B cell (primary cell): ENCODE measurements at places on chromosomes 5 and 9.
A peak's percentile ranks its signal among the peaks of the same experiment; 100 is the strongest.

- no peak for DNase-seq
These were observed 1.3 kb downstream of the AK1 start for GRCh38 chr9:127876026-127876763.

DNA sequence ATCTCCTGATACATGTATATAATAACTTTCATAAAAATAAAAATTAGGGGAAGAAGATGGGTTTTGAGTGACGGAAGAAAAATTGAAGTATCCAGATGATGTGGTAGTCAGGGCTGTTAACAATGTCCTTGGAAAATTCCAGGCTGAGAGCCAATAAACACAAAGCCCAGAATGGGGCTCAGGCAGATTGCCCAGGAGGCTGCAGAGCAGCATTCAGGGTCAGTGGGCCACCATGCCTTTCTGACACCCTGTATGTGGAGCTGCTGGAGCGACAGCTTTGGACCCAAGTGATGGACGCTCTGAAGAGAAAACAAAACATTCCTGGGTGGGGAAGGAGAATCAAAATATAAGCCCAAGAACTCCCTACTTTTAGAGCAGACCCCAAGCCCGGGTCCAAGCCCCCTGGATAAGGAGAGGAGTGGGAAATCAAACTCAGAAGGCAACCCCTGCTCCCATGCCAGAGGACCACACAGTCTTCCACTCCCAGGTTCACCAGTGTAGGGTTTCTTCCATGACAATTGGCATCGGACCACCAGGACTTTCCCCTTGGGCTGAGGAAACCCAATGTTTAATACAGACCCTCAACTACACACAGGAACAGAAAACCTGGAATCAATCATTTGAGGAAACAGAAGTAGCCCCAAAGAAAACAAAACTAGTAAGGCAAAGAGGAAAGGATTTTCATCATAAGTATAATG lies 45.7 kb upstream of the SPATA31C2 start:
- DNase-seq: no peak

- peak; percentile 64 for DNase-seq
These were observed 276.5 kb downstream of the ARHGEF28 start for GRCh38 chr5:73902327-73903051.

- DNase-seq: no peak
These were observed 354.3 kb downstream of the KCTD16 start for GRCh38 chr5:144525000-144525399.

DNA sequence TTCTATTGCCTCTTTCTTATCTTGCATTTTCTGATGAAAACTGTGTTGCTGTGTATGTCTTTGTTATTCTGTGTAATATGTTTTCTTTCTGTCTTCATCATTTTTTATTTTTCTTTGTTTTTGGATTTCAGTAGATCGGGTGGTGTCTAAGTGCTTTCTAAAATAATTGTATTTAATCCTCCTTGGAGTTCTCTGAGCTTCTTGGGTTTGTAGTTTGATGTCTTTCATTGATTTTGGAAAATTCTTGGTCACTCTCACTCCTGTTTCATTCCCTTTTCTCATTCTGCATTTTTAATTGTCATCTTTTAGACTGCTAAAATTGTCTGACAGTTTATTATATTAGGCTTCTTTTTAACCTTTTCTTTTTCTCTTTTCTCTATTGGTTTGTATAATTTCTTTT lies 560.5 kb downstream of the IRX1 start:
- DNase-seq: no peak

- no peak for DNase-seq
These were observed 95.1 kb downstream of the TTC39B start for GRCh38 chr9:15211815-15212495.

GRCh38 chr5:624951-625230 lies 12.8 kb downstream of the CEP72 start:
- no peak for DNase-seq

GRCh38 chr5:90700299-90700698 lies 141.7 kb downstream of the ADGRV1 start:
- no peak for DNase-seq

- no peak for DNase-seq
These were observed 278.0 kb downstream of the ADAMTS6 start for GRCh38 chr5:65203746-65204145.

GRCh38 chr5:67168069-67168468 lies 28.5 kb downstream of the CD180 start:
- DNase-seq: no peak

- DNase-seq: no peak
These were observed 63.8 kb downstream of the MED27 start for GRCh38 chr9:132015866-132016265.

DNA sequence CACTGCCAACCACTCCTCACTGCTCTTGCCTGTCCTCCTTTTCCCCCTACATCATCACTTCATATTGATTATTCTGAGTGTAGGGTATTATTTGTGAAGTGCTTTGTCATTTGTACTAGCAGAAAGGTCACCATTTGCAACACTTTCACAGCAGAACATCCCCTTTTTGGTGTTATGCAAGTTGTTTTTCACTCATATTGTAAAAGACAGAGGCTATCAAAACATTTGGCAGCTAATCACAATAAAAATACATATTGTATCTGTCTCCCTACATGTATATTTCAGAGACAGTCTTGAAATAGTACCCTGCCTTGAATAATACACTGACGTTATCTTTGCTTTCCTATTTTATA lies 82.3 kb downstream of the ANXA1 start:
- no peak for DNase-seq

DNA sequence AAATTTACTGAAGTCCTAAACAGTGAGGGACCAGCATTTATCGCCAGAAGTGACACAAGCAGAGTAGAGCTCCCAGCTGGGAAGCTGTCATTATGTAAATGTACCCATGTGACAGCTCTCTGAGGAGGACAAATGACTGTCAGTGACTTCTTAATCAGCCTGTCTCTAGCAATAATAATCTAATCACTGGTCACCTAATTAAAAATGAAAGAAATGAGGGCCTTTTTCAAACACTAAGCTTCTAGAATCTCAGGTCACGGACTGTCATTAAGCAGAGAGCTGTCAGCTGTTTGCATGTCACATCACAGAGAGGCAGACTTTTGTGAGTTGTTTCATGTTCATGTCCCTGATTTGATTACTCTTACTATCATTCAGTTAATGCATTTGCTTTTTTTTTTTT lies 77.9 kb upstream of the FBXL17 start:
- no peak for DNase-seq

DNA sequence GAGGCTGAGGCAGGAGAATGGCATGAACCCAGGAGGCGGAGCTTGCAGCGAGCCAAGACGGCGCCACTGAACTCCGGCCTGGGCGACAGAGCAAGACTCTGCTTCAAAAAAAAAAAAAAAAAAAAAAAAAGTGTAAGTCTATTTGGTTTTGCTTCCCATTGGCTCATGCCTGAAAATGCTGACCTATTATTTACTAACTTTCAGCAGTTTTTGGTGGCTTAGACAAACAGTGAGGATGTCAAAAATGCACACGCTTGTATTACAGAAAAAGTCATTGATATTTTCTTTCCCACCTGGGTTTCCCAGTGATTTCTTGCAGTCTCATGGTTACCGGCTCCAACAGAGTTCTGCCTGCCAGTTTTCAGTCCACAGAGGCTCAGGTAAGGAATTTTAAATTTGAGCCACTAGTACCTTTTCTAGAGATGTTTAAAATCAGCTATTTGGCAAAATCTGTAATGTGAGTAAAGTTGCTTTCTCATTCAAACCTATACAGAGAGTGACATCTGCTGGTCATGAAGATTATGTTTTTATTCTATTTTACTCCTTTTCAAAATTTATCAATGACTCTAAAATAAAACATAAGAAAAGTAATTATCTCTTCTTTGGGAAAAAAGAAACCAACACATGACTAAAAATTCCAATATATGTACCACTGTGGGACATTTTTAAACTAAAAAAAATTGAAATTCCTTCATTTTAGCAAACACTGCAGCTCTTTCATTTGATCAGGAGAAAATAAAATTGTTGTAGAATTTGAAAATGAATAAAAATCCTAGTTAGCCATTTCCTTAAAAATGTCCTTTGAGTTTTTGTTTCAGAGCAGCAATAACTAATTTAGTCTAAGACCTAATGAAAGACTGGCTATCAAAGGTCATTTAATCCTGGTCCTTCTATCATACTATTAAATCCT lies 8.8 kb downstream of the FAM200C start:
- peak; percentile 27 for DNase-seq

GRCh38 chr5:137348759-137349158 lies 150.4 kb downstream of the SPOCK1 start:
- no peak for DNase-seq

- DNase-seq: peak; percentile 63
These were observed 180.2 kb downstream of the DENND1A start for GRCh38 chr9:123749580-123750202.

DNA sequence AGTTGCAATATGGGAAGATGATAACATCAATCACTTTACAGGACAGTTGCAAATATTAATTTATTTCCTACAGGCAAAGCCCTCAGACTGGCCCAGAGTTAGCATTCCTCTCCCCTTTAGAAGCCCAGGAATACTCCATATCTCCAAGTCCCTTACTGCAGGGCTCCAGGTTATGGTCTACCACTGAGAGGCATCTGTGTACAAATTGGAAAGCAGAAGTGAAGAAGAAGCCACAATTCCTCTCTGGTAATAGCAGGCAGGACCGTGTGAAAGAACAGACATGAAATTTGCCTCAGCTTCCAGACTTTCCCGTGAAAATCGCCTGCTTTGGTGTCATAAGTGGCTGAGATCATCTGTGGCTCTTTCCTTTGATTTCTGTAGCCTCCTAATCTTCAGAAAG lies 289.6 kb downstream of the GLIS3 start:
- DNase-seq: no peak

GRCh38 chr9:97038611-97039513 lies at the start of gene CTSV:
Gene CTSV, minus strand, starts transcription at chr9:97039142. Its CDS starts 1,099 bp downstream, at chr9:97038043.
- peak; percentile 75 for DNase-seq

DNA sequence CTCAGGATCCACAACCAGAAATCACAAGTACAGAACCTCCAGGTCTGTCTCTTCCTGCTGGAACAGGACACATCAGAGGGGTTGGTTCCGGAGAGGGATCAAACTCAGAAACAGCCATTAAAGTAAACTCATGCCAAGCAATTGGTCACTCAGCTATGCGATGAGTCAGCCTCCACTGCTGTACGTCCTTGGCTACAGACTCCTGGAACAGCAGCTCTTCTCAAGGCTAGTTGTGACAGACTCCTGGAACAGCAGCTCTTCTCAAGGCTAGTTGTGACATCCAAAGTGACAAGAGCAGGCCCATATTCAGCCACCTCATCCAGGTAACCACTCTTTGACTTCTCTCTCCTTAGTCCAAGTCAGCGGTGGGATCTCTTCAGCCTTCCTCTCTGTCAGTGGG lies at the start of gene SPINK13:
SPINK13 (plus strand) TSS at position 229 of the 400 bp plus-strand sequence. CDS start 1,279 bp downstream, outside the sequence.
- DNase-seq: no peak

- no peak for DNase-seq
These were observed 43.5 kb downstream of the FBN2 start for GRCh38 chr5:128494516-128494915.

- no peak for DNase-seq
These were observed 17.4 kb downstream of the DNLZ start for GRCh38 chr9:136346157-136346481.

DNA sequence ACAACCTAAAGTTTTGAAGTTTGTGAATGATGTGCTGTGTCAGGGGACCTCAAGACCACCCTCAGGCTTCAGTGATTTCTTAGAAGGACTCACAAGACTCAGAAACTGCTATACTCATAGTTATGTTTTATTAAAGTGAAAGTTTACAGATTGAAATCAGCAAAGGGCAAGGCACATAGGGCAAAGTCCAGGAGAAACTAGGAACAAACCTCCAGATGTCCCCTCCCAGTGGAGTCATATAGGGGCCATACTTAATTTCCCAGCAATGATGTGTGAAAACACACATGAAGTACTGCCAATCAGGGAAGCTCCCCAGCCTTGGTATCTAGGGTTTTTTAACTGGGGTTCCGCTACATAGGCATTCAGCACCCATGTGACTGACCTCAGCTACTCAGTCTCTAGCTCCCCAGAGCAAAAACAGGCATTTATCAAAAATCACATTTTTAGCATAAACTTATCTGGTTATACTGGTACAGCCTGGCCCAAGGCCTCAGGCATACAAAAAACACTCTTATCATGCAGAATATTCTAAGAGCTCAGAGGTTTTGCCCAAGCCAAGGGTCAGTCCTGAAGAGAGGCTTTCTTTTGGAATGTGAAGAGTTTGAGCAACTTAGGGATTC lies 74.7 kb upstream of the ANKRD55 start:
- no peak for DNase-seq

DNA sequence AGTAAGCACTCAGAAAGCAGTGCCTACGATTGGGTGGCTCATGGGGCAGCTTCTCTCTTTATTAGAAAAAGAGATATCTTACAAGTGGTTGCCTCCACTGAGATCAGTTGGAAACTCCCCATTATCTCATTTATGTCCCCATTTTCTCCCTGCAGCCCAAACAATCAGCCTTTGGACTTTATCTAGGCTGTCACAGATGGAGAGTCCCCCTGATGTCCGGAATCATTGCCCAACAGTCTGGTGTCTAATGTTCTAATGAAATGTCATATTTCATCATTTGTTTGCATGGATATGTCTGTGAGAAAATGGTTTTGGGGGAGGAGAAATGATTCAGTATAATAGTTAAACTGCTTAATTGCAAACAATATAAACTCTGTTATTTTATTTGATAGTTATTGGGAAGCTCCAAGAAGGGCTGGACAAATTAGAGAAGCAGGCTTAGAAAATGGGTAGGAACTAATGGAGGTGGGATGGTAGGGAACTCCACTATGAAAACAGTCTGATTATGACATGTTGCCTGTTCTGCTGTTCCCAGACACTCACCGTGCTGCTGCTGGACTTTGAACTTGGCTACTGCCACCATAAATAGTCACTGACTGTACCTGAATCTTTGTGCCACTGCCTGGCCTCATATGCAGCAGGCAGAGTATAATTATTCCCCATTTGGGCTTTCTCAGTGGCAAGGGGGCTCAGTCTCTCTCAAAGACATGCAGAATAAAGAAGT lies 38.3 kb upstream of the SMAD5 start:
- no peak for DNase-seq

- DNase-seq: no peak
These were observed 3.1 kb upstream of the DMAC1 start for GRCh38 chr9:7802666-7803065.

DNA sequence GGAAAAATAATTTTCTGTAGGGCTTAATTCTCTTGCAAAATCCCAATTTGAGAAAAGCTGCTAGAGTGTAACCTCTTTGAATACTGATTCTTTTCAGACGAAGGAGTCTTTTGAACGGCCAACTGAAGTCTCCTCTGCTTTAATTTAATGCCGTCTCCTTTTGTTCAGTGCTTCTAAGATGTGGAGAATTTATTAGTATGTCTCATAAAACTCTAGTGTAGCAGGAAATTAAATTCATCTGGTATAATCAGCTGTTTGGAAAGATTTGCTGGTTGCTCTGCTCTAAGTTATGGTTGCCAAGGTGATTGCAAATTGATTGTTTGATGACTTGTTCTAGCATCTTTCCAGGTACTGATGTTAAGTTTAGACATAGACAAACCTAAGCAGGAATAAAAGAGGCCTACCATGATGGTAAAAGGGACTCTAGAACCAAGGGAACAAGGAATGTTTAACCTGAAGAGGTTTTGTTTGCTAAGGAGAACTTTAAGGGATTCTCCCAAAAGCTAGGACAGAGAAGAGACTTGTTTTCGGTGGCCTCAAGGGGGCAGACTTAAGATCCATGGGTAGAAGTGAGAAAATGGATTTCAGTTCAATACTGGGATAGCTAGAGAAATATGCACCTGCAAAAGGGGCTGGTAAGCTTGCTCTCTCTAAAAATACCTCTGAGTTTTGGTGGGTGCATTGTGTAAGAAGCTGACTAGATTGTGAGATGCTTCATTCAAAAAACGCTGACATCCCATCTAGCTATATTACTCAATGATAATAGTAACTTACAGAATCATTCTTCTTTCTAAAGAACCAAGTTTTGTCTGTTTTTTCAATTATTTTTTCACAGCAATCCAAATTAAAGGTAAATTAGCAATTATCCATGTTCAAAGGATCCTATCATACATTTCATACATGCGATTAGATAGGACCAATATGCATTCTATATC lies 5.7 kb upstream of the ADRB2 start:
- peak; percentile 41 for DNase-seq
